ENCODE measurements at places on chromosomes 16 and 17.

DNA sequence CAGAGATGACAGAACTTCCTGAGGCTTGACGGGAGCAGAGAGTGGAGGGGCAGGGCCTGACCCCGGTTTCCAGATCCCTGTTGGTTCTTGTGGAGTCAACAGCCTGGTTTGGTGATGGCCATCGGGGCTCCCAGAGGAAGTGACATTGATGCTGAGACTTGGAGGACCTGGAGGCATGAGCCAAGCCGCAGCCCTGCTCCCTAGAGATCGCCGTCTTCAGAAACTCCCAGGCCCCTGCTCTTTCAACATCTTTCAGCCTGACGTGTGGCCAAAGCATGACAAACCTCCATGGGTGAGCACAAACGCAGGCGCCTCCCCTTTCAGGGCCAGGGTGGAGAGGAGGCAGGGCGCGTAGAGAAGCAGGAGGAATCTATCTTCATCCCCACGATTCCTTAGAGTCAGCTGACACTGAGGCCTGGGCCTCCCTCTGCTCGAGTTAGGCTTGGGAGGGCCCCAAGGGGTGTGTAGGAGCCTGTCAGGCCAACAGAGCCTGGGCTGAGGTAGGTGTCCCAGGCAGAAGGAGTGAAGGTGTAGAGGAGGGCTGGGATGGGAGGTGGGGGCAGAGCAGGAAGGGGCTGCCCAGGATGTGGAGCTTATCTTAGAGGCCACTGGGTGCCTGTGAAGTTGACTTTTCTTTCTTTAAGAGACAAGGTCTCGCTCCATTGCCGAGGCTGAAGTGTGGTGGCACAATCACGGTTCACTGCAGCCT is 56.1 kb upstream of the MED9 start:
- no peak for DNase-seq

DNA sequence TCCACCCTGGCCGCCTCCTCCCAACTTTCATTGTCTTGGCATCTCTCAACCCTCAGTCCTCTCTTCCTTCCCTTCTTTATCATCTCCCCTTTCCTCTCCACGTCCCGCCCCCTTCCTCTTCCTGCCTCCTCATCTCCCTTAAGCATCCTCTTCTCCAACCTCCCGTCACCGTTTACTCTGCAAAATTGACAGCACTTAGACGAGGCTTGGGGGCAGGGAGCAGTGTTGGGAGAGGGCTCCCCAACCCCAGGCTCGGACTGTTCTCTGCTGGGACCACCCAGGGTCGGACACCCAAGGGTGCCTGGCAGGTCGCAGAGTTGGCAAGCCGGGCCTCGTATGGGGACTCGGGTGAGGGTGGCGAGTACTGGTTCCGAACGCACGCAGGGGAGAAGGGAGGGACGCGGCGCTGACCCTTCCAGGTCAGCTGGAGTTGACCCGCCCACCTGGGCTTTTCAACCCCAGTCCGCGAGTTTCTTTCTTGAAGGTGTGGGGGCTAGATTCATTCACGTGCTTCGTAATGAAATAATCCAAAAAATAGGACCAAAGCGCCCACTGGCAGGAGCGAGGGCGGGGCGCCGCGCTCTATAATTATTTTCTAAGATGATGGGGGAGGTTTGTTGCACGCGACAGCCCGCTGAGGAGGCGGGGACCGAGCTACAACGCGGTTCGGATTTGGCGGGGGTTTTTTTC is 775 bp upstream of the PAGR1 start:
- no peak for DNase-seq

DNA sequence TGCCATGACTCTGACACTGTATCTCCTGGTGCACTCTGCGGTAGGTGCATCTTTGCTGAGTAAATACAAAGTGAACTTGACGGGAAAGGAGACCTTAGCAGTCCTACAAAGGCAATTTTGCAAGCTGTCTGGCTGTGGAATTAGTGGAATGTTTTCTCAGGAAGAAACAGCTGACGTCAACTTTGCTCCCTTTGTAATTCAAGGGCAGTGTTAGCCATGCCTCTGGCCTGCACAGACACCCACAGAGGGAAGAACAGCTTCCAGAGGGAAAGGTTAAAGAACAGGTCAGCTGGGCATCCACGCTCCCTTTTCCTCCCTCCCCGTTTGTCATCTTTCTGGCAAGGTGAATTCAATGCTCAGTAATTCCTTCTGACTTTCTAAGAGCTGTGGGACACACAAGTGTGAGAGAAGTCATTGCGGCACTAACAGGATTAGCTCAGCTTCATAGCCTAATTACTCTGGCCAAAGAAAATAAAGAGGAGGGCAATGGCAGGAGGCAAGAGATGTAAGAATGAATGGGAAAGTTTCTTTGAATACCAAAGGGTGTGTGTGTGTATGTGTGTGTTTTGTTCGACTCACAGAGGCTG is 476.9 kb upstream of the GOT2 start:
- DNase-seq, result no peak

GRCh38 chr17:57242148-57242547 is 14.2 kb upstream of the MSI2 start:
- DNase-seq, result no peak

- DNase-seq, result no peak
Measured at GRCh38 chr17:51585514-51586104, 325.3 kb downstream of the UTP18 start.

DNA sequence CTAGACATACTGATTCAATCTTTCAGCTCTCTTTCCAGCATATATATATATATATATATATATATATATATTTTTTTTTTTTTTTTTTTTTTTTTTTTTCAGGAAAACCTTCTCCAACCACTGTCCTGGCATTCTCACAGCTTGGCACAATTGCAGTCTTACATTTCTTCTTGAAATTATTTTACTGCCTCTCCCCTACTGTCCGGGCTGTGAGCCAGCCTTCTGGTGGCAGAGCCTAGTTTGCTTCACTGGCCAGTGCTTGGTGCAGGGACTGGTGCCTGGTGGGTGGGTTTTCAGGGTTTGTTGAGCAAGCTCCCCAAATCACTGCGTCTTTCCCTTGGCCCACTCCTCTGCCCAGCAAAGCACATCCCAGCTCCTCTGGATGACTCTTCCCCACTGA is 28.5 kb downstream of the PRSS54 start:
- DNase-seq, result no peak

DNA sequence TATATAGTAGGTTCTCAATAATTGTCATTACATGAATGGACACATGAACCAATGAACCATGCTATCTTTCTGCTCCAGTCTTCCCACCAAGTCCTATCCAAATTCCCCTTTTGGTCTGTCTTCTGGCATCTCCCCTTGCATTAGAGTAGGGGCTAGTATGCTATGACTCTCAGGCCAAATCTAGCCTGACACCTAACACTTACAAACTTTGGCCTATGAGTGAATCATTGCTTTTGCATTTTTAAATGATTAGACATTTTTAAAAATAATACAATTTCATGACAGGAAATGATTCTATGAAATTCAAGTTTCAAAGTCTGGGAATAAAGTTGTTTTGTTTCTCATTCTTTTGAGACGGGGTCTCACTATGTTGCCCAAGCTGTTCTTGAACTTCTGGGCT is 102.5 kb upstream of the MAF start:
- no peak for DNase-seq

DNA sequence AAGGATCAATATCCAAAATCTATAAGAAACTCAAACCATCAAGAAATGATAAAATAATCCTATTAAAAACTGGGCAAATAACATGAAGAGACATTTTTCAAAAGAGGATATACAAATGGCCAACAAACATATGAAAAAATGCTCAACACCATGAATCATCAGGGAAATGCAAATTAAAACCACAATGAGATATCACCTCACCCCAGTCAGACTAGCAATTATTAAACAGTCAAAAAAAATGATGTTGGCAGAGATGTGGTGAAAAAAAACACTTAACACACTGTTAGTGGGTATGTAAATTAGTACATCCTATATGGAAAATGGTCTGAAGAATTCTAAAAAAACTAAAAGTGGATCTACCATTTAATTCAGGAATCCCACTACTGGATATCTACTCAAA is 379.0 kb upstream of the SOX9 start:
- no peak for DNase-seq

GRCh38 chr17:71071837-71072236 is 902.5 kb downstream of the KCNJ2 start:
- no peak for DNase-seq

GRCh38 chr17:57372156-57372555 is 115.8 kb downstream of the MSI2 start:
- DNase-seq, result no peak

DNA sequence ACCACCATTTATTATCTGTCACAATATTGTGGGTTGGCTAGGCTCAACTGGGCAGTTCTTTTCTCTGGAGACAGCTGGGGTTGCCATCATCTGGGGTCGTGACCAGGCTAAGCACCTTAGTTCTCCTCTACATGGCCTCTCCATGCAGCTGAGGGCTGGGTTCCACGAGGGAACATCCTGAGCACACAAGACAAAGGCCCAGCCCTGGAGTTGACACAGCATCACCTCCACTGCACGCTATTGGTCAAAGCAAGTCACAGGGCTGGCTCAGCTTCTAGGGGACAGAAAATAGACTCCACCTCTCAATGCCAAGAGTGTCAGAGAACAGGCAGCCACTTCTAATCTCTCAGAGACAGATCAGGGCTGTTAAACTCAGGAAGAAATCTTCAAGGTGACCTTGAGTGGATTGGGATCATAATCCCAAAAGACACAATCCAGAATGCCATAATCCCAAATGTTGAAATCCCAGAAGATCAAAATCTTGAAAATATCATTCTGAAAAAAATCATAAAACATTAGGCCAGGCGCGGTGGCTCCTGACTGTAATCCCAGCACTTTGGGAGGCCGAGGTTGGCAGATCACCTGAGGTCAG is 13.0 kb upstream of the USP10 start:
- DNase-seq, result no peak

GRCh38 chr16:15509593-15510535 is 75.5 kb downstream of the BMERB1 start:
- DNase-seq, result no peak

- no peak for DNase-seq
Measured at GRCh38 chr16:17829811-17830210, 359.1 kb upstream of the XYLT1 start.

DNA sequence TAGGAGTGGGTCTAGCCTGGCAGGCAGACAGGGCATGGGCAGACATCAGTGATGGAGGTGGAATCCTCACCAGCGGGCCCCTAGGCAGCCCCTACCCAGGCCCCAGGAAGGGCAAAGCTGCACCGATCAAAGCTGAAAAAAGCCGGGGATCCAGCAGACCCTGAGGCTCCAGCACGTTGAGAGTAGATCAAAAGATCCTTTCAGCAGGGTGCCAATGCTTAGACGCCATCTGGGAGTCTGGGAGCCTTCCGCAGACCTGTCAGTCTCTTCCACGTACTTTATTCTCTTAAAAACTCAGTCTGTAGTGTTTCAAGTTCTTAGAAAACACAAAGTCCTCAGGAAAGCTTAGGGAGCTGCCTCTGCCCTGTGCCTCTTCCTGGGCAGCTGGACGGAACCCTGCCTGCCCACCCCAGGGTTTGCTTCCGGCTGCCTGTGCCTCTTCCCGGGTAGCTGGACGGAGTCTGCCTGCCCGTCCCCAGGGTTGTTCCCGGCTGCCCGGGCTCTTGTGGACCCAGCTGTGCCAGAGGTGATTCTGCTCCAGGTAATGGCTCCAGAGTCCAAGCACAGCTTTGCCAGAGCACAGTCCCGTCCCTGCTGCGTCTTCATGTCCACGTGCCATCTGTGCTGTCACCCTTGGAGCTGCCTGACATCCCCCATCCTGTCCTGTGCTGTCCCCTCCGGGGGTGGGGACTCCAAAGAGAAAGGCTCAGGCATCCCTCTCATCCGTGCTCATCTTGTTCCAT is 50.8 kb upstream of the PVALEF start:
- DNase-seq, result no peak

DNA sequence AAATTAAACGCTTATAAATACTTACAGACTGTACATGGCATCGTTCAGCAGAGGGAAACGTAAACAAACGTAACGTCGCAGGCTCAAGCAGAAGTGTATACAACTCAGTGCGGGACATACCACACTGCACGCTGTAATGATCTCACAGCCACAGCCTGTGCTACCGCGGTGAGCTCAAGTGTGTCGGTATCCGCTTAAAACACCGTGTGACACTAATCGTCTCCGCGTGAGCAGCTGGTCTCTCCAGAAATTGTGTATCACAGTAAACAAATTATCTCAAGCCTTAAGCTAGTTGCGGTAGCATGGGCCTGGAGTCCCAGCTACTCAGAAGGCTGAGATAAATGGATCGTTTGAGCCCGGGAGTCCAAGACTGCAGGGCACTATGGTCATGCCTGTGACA is 115.3 kb downstream of the ANKRD11 start:
- no peak for DNase-seq

GRCh38 chr16:76573281-76573680 is 296.1 kb downstream of the CNTNAP4 start:
- no peak for DNase-seq

GRCh38 chr16:80210787-80211186 is 330.0 kb upstream of the DYNLRB2 start:
- DNase-seq, result no peak

DNA sequence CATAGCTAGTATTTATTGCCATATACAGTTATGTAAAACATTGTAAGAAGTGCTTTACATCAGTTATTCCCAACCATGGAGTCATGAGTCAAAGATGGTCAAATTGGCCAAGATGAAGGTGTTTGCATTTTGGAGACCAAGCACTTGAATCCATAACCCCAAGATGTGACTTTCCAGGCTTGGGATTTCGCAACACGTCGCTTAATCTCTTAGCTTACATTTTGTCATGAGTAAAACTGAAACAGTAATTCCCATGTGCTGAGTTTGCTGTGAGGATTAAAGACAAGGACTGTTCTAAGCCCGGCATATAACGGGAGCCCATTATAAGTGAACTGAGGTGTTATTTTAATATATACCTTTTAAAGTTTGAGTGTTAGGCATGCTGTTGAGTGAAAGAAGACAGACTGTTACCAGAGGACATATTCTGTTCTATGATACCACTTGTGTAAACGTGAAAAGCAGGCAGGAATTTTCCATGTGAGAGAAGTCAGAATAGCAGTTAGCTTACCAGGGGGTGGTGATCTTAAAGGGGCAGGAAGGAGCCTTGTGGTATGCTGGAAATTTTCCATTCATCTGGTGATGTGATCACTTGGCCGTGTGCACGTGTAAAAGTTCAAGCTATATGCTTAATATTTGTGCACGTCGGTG is 484.9 kb downstream of the WWOX start:
- no peak for DNase-seq

DNA sequence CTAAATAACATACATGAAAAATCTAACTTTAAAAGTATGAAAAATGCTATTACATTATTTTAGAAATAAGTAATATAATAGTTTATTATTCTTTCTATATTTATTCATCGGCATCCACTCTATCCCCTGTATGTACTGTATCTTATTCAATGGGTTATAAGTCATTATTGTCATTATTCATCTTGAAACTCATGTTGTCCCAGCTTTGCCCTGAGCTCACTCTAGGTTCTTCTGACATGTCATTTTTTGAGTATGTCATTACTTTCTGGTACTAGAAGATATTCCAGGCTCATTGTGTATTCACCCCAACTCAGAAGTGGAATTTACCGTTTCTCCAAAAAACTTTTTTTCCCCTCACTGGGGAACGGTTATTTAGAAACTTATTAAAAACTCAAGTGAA is 53.0 kb upstream of the MNT start:
- no peak for DNase-seq

- DNase-seq, result no peak
Measured at GRCh38 chr16:7185689-7186088, 147.0 kb upstream of the RBFOX1 start.

All from activated naive CD4-positive, alpha-beta T cell (primary cell).